Ecto neural progenitor cell (in vitro differentiated cells): ENCODE measurements at places on chromosomes 7 and 10.

DNA sequence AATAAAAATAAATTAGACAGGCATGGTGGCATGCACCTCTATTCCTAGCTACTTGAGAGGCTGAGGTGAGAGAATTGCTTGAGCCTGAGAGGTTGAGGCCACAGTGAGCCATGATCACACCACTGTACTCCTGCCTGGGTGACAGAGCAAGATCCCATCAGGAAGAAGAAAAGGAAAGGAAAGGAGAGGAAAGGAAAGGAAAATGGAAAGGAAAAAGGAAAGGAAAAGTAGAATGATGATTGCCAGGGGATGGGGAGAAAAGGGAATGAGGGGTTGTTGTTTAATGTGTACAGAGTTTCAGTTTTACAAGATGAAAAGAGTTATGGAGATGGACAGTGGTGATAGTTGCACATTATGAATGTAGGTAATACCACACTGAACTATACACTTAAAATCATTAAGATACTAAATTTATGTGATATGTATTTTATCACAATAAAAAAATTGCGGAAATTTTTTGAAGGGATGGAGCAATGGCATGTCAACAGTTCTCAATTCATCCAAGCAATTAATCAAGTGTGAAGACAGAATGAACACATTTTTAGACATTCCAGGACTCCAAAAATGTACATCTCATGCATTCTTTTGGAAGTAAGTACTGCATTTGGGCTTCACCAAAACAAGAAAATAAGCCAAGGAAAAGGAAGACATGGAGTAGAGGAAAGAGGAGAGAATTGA is 44.3 kb downstream of the IL6 start:
- DNase-seq, result no peak

- no peak for DNase-seq
Observed at GRCh38 chr10:91328320-91328984, 81.7 kb upstream of the HECTD2 start.

- DNase-seq, result no peak
Observed at GRCh38 chr7:46164629-46165028, 243.6 kb upstream of the IGFBP3 start.

GRCh38 chr7:149832332-149833041 is 5.7 kb upstream of the ZNF862 start:
- no peak for DNase-seq

- DNase-seq, result no peak
Observed at GRCh38 chr7:99897322-99898022, 20.6 kb upstream of the OR2AE1 start.

GRCh38 chr7:121406461-121406860 is 10.4 kb upstream of the FAM3C start:
- DNase-seq, result no peak

DNA sequence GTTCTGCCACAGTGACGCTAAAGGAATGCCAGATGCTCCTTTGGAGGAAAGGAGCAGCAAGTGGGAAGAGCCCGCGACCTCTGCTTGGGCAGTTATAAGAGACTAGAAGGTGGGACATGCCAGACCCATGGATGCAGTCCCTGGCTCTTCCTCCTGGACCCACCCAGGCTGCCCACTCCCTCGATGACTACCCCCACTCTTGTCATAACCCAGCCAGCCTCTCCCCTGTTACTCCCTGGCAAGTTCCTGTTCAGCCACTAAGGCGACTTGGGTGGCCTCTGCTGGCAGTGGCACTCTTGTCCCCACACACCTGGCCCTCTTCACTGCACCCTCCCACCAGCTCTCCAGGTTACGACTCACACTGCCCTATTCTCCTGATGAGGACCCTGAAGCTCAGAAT is 33.5 kb downstream of the COL13A1 start:
- DNase-seq, result no peak

DNA sequence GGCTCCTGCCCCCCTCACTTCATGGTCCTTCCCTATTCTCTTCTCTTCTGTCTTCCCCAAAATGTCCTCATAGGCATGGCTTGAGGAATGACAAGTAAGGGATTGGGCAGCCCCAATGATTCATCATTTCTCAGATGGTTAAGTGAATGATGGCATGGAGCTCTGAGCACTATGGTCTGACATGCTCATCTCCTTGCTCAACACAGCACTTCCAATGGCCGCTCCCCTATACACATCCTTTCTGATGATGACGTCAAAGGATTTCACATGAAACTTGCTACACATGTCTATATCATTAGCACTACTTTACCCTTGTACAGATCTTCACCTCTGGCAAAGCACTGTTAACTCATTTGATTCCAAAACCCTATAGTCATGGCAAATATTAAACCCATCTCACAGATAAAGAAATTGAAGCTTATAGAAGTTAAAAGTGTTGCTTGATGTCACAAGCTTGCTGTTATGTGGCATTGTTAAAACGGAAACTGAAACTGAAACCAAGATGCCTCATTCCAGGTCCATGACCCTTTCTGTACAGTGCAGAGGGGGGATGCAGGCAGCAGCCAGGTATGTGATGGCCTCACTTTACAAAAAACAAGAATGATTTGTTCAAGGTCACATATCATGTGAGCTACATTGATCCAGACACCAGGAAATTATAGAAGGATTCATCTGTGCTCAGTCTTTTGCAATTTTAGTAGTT is 90.0 kb upstream of the PLXNA4 start:
- DNase-seq, result no peak

DNA sequence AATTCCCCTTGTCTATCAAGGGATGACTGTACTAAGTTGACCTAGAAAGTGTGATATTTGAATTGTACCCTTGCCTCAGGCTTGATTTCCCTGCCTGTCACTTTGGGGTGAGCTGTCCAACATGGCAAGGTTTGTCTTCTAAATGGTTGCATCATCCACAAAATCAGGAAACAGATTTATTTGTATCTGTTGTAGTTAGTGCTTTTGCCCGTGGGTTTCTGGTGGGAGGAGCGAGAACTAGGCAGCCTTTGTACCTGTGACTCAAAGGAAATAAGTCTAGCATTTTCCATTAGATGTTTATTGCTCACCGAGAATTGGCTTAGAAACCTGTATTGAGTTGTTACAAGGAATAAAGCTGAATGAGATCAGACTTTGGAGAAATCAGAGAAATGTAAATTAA is 650.8 kb downstream of the LRMDA start:
- no peak for DNase-seq

GRCh38 chr10:97573672-97574071 is 1.1 kb downstream of the ANKRD2 start:
- no peak for DNase-seq

GRCh38 chr7:131455546-131455945 is 100.9 kb downstream of the PODXL start:
- no peak for DNase-seq

- DNase-seq, result no peak
Observed at GRCh38 chr7:136677471-136678365, 190.7 kb upstream of the CHRM2 start.

- DNase-seq, result no peak
Observed at GRCh38 chr7:120400806-120401455, 128.0 kb downstream of the KCND2 start.

- DNase-seq, result no peak
Observed at GRCh38 chr10:11179516-11180105, 161.9 kb downstream of the CELF2 start.

GRCh38 chr7:98240961-98241673 is 10.9 kb downstream of the TECPR1 start:
- peak; percentile 75 for DNase-seq

DNA sequence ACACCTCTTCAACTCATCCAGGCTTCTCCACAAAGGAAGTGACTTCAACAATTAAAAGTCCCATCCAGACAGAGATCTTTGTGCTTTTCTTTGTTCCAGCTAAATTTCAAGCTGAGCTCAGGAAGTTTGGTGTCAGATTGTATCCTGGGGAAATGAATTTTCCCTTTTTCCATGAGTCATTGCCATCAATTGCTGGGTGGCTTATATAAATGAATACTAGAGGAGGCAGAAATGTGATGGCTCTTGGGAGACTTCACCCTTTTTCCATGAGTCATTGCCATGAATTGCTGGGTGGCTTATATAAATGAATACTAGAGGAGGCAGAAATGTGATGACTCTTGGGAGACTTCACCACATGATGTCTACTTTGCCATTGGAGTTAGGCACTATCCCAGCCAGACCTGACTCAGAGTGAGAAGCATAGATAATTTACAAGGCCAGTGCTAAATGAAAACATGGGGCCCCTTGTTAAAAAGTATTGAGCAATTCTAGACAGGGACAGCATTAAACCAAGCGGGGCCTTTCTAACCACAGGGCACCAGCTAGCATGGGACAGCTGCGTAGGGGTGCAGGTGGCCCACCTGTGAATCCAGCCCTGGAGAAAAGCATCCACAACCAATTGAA is 339.2 kb upstream of the PODXL start:
- no peak for DNase-seq

- no peak for DNase-seq
Observed at GRCh38 chr7:101893341-101894082, 76.1 kb downstream of the CUX1 start.

- no peak for DNase-seq
Observed at GRCh38 chr10:127840884-127841283, 51.9 kb downstream of the CLRN3 start.

- DNase-seq, result no peak
Observed at GRCh38 chr7:91267171-91267955, 3.1 kb downstream of the FZD1 start.

GRCh38 chr7:883055-884021 is 7.0 kb downstream of the GET4 start:
- DNase-seq, result no peak

DNA sequence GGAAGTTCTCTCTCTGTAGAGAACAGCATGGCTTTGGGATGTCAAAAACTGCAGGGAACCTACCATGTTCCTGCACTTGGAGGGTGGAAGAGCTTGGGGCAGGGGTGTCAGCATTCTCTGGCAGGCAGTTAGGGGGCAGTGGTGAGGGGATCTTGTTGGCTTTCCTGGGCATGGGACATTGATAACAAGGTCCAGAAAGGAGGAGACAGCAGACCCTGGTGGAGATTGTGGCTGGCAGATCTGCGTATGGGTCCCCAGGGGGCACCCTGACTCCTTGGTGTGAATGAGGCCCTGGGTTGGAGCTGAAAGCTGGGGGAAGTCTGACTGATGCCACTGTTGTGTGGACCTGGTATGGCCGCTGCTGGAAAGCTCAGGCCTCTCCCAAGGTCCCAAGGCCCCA is 22.9 kb upstream of the CAMK2B start:
- DNase-seq, result no peak

DNA sequence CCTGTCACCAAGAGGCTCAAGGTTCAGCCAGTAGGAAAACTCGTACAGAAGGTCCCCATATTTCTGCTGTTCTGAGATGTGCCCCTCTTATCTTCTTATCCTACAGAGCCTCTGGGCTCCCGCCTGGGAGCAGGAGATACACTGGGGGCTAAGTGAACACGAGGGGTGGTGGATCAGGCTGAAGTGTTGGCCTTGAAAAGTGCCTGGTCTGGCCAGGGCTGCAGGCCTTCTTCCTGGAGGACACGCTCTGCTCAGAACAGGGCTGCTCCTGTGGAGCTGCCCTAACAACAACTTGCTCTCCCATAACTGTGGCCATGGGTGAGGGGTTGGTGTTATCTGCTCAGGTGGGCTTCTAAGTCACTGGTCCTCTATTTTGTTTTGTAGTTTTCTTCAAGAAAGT is 33.7 kb downstream of the C10orf120 start:
- DNase-seq, result no peak

- no peak for DNase-seq
Observed at GRCh38 chr7:81190997-81191768, 272.3 kb upstream of the SEMA3C start.

DNA sequence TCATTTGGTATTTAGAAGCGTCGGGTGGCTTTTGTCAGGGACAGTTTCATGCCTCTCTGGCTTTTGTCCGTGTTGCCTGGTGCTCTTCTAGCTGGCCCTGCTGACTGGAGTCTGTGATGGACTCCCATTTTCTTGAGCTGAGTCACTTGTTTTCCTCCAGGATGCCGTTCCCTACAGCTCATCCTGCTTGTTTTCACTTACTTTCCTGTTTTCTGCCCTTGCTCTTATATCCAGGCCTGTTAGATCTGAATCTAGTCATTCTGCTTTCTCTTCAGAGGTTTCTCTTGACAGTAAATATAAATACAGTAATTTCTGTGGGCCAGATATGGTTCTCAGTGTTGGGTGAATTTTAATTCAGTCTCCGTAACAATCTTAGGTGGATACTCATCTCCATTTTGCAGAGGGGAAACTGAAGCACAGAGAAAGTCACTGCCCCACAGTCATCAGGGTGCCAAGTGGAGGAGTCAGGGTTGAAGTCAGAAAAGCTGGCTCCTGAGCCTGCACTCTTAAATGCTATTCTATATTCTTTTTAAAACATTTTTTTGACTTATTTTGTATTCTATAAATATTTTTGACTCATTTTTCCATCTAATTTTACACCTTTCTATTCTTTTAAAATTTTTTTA is 85.4 kb downstream of the CCNY start:
- no peak for DNase-seq

- peak; percentile 14 for DNase-seq
Observed at GRCh38 chr7:131931370-131931769, 374.9 kb upstream of the PODXL start.

DNA sequence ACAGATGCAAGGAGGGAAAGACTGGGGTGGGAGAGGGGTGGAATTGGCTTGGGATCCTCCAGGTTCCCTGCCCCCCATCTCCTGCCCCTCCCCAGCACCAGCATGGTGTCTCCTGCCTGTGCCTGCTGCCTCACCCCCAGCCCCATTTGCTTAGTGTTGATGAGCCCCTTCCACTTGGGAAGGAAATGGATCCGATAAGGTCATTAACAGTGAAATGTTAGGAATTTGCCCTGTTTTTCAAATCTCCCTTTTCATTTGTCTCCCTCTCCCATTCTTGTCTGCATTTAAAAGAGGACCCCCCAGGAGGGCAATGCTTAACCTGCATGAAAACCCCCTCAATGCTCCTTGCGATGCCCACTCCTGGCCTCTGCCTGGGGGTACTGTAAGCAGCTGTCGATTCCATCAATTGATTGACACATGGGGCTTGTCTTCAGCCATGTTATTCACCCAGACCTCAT is 51.5 kb downstream of the HK1 start:
- no peak for DNase-seq

DNA sequence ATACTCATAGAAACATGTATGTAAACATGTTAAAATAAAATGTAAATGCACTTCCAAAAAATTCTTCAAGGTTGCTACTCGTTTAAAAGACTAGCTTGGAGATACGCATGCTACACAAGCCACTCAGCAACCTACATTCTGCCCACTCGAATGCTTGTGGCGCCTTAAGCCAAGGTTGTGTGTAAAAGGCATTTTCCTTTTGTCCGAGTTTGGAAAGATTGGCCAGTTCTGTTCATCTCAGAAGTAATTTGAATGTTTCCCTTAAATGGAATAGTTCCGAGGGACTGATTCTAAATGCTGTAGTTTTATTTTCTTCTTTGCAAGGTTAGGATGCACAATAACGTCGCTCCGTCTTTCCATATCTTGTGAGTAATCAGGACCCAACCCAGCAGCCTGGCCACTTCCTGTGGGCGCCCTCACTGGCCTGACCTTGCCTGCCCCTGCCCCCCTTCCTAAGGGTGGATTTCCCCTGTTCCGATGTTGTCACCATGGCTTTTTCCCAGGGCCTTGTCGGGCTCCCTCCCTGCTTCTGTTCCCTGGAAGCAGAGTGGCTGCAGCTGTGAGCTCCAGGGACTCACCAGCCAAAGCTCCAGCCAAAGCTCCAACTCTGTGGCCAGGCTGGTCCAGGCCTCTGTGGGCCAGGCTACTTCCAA is 70.6 kb downstream of the PTPRE start:
- no peak for DNase-seq

- DNase-seq, result no peak
Observed at GRCh38 chr10:119705434-119705831, 20.4 kb upstream of the INPP5F start.
